HT-29 (cell line): ENCODE measurements at places on chromosomes 3 and 15.

- DNase-seq, result no peak
Observed at GRCh38 chr3:186221760-186222378, 113.0 kb upstream of the ETV5 start.

DNA sequence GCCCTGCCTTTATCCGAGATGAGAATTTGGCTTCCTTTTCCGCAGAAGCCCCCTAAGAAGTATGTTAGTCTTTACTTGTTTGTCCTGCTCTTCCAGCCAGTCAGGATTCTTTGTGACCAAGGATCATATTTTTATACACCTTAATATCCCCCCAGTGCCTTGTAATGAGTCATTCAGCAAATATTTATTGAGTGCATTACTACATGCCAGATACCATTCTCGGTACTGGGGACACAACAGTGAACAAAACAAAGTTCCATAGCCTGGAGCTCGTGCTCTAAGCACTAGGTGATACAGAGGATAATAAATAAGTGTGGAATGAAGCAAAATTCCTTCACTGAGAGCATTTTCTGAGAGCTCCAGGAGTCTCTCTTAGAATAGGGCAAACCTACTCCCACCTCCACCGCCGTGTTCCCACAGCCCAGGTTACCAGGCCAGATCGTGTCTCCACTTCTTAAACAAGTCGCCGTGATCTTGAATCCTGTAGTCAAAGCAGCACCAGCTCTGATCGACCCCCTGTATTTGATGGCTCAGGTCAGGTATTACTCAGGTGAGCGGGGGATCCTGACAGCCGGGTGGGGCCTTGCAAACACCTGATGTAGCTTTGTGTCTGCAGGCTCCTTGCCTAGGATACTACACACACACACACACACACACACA is 18.5 kb downstream of the TTC21A start:
- DNase-seq, result peak; percentile 57

DNA sequence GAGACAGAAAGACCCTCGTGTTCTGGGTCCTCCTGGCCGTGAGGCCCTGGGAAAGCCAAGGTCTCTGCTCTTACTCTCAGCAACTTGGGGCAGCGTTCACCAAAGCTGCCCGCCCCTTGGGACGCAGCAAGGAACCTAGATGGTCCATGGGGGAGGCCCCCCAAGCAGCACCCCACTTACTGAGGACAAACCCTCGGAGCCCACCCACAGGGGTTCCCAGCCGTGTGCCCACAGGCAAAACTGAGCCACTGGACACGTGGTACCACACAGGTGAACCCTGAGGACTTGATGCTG is 166.2 kb upstream of the IQSEC1 start:
- no peak for DNase-seq

GRCh38 chr3:184658223-184658928 is 53.5 kb downstream of the MAGEF1 start:
- DNase-seq, result no peak

GRCh38 chr3:78351334-78351733 is 1311.4 kb downstream of the ROBO2 start:
- no peak for DNase-seq

DNA sequence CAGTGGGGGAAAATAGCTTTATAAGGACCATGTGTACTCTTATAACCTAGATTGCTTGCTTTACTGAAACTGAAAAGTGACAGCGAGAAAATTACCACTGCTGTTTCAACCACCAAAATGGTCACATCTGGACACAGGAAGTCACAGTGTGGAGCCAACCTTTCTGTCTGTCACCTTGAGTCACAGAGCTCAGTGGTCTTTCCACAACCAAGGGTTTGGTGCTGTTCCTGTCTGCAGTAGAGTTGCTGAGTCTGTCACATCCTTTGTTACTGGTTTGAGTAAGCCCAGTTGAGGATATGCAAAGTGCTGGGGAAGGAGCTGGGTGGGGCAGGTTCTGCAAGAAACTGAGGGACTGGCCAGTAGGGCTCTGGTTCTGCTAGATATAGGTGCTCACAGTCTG is 139.1 kb upstream of the EIF1B start:
- DNase-seq, result no peak

DNA sequence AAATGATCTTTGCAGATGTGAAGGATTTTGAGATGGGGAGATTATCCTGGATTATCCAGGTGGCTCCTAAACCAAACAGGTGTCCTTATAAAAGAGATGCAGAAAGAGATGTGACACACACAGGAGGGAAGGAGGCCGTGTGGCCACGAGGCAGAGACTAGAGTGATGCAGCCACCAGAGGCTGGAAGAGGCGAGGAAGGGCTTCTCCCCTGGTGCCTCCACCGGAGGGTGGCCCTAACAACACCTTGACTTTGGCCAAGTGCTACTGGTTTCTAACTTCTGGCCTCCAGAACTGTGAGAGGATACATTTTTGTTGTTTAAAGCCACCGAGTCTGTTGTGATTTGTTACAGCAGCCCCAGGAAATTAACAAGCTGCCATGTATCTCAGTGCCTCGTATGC is 127.1 kb downstream of the ASB7 start:
- no peak for DNase-seq

GRCh38 chr3:148615382-148615781 is 82.3 kb upstream of the AGTR1 start:
- no peak for DNase-seq

DNA sequence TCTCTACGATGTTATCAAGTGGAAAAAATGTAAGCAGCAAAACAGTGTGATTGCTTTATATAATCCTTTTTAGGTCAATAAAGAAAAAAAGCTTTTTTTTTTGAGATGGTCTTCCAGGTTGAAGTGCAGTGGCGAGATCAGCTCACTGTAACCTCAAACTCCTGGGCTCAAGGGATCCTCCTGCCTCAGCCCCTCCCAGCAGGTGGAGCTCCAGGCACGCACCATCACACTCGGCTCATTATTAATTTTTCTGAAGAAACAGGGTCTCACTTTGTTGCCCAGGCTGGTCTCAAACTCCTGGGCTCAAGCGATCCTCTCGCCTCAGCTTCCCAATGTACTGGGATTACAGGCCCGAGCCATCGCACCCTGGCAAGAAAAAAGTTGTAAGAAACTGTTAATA is 17.3 kb downstream of the RNF168 start:
- peak; percentile 15 for DNase-seq

- DNase-seq, result no peak
Observed at GRCh38 chr3:125161607-125162219, 50.8 kb downstream of the SLC12A8 start.

DNA sequence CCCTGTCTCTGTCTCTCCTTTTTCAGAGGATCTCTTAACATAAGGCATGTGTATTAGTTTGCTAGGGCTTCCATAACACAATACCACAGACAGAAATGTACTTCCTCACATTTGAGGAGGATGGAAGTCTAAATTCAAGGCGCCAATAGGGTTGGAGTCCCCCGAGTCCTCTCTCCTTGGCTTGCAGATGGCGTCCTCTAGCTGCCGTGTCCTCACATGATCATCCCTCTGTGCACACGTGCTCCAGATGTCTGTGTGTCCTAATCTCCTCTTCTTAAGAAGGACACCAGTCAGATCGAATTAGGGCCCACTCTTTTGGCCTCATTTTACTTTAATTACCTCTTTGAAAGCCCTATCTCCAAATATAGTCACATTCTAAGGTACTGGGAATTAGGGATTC is 23.0 kb upstream of the BFSP2 start:
- DNase-seq, result no peak

DNA sequence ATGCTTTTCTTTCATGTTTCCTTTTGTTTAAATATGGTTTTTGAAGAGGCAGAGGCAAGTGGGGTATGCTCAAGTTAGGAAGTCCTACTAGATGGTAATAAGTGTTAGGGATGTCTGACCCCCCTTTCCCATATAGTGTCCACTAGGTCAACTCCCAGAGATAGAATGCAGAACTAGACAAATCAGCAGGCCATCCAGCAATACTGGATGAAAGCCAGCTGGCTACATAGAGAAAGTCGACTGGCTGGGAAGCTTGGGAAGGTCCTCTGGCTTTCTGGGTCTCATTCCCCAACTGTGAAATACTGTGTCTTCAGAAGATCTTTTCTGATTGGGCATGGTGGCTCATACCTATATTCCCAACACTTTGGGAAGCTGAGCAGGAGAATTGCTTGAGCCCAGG is 113.8 kb downstream of the SNRK start:
- no peak for DNase-seq

- no peak for DNase-seq
Observed at GRCh38 chr3:85481411-85482212, 522.8 kb downstream of the CADM2 start.

DNA sequence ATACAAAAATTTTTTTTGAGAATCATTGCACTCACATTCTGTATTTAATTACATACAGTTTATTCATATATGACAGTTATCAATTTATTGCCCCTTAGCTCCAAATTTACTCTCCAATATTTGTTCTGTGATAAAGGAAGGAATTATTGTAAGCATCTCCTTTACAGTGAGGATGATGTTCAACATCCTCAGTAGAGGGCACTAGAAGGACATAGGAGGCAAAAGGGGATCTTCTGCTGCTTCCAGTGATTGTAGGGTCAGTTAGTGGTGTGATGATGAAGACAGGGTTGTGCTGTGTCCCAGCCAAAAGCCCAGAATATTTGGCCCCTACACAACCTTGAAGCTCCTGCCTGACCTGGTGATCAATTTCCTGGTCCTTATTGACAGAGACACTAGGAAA is 89.9 kb upstream of the DCBLD2 start:
- DNase-seq, result peak; percentile 30

GRCh38 chr3:57224856-57225255 is 2.7 kb upstream of the APPL1 start:
- DNase-seq, result no peak

GRCh38 chr3:168752339-168752738 is 656.6 kb upstream of the GOLIM4 start:
- DNase-seq, result no peak

GRCh38 chr15:79366691-79367090 is 55.8 kb downstream of the TMED3 start:
- no peak for DNase-seq

- no peak for DNase-seq
Observed at GRCh38 chr3:188058569-188059184, 95.3 kb upstream of the LPP start.

DNA sequence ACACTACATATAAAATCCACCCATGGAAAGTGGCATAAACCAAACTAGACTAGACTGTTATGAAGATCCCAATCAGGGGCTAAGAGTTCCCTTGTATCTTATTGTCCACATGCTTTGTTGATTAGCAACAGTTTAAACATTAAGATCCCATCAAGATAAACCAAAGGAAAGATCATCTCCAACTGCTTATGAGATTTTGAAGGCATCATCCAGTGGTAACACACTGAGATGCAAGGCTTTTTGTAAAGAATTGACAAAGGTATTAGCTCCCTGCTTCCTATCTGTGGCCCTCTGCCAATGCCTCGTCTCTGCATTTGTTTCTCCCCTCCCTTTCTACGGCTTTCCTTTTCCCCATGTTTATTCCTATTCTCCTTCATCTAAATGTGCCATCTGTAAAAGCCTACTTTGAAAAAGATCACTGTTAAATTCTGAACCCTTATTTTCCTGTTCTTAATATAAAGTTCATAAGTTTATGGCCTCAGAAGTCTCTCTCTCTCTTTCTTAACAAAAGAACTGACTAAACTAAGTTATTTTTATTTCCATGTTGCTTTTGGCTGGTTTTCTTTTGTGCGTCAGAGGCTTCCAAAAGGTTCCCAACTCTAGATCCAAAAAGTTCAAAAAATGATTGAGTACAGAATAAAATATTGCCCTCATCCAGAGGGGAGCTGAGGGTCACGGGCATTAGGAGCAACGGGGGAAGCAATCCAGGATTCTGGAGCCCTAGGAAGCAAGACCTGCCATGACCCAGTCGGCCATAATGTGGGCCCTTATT is 5.5 kb downstream of the PLD1 start:
- DNase-seq, result no peak

DNA sequence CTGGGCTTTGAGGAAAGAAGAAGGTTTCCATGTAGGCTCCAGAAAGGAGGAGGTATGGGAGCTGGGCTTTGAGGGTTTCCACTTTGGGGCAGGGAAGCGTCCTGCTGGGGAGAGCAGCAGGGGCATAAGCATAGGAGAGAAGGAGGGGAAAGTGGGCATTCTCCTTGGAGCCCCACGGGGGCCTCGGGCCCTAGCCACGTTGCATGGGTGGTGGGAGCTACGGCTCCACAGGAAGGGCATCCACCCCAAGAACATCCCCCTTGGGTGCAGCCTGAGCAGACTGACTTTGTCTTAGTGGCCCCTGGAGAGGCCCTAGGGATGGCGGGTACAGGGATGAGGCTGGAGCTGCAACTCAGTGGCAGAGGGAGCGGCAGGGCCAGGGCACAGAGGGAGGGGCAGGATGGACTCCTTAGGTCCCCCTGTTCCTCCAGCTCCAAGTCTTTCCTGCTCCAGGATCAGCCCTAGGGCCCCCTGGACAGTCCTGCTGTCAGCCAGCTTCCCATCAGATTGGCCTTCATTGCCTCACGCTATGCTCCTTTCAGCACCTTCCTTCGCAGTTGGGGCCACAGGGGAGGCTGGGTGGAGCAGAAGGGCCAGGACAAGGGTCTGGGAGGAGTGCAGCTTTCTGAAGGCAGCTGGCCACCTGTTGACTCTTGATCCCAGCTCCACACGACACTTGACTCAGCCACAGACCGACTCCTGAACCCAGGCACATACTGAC is 22.9 kb downstream of the PRR20G start:
- DNase-seq, result no peak

- DNase-seq, result no peak
Observed at GRCh38 chr15:65204236-65204930, 6.9 kb downstream of the CILP start.

DNA sequence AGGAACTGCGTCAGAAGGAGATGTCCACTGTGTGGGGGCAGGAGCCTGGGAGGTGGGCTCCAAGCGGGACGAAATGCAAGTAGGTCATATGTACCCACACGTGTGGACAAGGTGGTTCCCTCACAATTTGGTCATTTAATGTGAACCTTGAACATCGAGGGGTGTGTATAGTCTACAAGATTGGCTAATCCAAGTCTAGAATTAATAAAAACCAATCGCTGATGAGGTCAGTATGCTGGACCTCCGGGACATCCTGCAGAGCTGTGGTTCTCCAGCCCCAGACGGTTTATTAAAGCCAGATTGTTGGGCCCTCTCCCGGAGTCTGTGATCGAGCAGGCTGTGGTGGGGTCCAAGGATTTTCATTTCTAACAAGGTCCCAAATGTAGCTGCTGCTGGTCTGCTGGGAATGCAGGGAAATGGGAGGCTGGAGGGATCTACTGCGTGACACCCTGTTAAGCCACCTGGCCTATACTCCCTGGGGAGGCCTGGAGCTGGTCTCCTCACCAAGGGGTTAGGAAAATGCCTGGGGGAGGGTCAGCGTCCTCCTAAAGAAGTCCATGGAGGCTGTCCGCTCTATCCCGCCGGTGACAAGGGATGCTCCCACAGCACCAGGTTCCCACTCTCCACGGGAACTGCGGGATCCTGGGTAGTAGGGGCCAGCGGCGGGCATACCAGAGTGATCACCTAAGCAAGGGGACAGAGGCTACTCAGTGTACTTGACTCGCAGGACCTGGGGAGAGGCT is 25.1 kb downstream of the PCSK6 start:
- no peak for DNase-seq

GRCh38 chr3:162704238-162704637 is 1207.6 kb downstream of the OTOL1 start:
- DNase-seq, result no peak

- DNase-seq, result no peak
Observed at GRCh38 chr3:48411606-48412374, 18.1 kb downstream of the PLXNB1 start.
